ENCODE measurements at places on chromosomes 2 and 18. TPM values are rescaled to one million over a fixed set of nuclear protein-coding genes. Genes with fewer than 3 reads are reported as not detected.
A peak's percentile ranks its signal among the peaks of the same experiment; 100 is the strongest.

DNA sequence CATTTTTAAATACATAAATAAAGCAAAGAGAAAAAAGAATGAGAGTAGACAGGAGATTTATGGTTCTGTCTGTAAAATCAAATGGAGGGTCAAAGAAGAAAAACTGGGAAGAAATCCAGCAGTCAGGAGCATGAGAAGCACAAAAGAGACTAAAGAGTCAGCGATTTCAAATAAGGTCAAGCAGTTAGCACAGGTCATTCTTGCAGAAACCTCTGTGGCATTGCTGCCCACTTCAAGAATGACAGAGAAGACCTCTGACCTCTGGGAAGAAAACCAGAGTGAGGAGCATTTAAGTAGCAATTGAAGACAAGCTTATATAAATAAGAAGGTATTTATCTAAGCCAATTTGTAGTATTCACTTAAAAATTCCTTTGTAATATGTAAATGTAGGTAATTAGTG, 172.0 kb upstream of the SPOPL start:
- no peak for DNase-seq

DNA sequence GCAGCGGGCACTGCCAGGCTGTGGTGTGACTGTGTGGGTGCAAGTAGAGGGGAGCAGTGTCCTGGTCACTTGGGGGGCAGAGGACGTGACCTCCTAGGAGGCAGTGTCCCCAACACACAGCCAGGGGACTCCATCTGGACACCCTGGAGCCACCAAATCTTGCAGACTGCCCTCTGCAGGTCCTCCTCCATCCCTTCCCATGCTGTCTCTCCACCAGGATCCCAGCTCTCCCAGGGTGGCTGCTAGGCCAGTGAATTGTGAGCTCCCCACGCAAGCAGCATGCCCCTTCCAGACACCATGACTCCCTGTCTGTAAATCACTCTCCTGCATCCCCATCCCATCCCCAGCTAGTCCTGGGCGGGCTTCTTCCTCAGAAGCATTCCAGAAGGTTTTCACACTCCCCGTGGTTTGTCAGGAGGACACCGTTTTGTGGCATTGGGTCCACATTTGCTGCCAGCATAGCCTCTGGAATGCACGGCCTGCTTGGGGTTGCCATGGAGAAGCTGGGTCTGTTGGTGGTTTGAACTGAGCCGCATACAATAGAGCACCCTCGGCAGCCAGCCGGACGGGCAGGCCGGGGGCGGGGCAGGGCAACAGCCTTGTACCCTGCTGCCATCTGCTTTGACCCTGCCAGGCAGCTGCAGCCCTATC, 210.7 kb downstream of the KLHL29 start:
- no peak for DNase-seq

GRCh38 chr2:165055082-165055851, 99.9 kb upstream of the SLC38A11 start:
- DNase-seq, result no peak

- peak; percentile 56 for DNase-seq
These were observed 6.3 kb downstream of the SNORC start for GRCh38 chr2:232876161-232876977.

The CRYGC gene
- not detected for total RNA-seq

DNA sequence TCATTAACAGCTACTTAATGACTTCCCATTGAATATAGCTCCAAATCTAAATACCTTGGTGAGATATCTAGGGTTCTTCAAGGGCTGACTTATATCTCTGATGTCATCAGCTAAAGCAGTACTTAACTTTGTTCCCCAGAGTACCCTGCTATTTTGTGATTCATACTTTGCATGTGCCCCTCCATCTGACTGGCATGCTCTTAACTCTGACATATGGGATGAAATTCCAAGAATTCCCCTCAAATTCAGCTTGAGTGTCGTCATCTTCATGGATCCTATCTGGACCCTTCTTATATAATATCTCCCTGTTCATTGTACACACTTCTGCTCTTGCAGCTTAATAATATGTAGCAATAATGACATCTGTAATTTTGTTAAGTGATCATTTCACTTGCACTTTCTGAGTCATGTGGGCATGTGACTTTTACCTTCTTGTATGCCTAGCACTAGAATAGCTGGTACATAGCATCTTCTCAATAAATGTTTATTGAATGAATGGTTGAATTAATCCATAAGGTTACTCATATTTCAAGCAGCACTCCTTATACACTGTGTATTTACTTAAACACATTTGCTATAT, 172.9 kb downstream of the WDR7 start:
- DNase-seq, result no peak

DNA sequence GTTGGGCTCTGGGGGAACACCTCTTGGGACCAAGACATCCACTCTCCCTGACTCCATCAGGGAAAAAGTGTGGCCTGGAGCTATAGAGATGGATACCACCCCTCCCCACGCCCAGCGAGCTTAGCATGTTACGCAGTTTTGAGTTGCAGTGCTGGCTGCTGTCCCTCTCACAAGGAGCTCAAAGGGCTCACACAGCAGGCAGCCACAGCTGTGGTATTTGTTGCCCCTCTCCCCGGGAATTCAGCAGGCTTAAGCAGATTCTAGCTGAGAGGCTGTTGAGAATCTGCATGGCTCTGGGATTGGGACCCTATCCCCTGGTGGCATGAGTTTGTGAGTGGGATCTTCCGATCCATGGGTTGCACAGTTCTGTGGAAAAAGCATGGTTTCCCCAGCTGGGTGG, 673.1 kb upstream of the FSHR start:
- DNase-seq, result no peak

DNA sequence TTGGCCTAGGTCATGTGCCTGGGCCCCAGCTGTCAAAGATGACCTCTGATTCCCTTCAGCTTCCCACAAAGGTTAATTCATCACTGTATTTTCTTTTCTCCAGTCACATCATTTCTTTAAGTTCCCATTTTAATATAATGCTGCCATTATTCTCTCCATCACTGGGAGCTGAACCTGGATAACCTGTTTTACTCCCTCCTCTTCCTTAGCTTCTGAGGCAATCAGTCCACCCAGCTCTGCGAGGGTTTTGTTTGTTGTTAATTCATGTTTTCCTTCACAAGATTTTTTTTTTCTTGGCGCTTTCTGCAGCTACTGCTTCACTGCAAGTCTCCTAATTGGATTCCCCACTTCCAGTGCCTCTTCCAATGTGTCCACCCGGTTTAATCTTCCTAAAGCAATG, 5.1 kb upstream of the EML4 start:
- DNase-seq, result no peak

The KIF3C gene
- 4.0 TPM for total RNA-seq

The MEP1B gene
- total RNA-seq, result 4.6 TPM

GRCh38 chr2:237354892-237355291, 59.1 kb downstream of the COL6A3 start:
- DNase-seq, result no peak

The ALPI gene
- 27.1 TPM for total RNA-seq

GRCh38 chr2:16717477-16717876, 51.8 kb upstream of the CYRIA start:
- no peak for DNase-seq

- DNase-seq, result no peak
These were observed 206.2 kb downstream of the SRBD1 start for GRCh38 chr2:45404807-45405297.

- DNase-seq, result no peak
These were observed 45.1 kb upstream of the HPCAL1 start for GRCh38 chr2:10257500-10258147.

The DUSP2 gene
- total RNA-seq, result 1.6 TPM

DNA sequence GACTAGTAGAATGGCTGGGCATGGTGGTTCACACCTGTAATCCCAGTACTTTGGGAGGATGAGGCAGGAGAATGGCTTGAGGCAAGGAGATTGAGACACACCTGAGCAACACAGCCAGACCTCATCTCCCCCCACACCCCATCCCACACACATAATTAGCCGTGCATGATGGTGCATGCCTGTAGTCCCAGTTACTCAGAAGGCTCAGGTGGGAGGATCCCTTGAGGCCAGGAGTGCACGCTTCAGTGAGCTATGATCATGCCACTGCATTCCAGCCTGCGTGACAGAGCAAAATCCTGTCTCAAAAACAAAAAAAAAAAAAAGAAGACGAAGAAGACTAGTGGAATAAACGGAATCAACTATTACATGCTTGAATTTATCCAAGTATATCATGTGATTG, 150.0 kb downstream of the STK39 start:
- no peak for DNase-seq

The NEU2 gene
- total RNA-seq, result not detected

GRCh38 chr18:67451960-67452359, 64.6 kb downstream of the DSEL start:
- DNase-seq, result no peak

GRCh38 chr18:76386886-76387285, 108.2 kb downstream of the ZNF516 start:
- no peak for DNase-seq

- DNase-seq, result no peak
These were observed 83.6 kb upstream of the BCL2L11 start for GRCh38 chr2:111037128-111037527.

The MOGAT1 gene
- total RNA-seq, result 0.24 TPM

GRCh38 chr2:172246649-172247048, 143.9 kb upstream of the DLX2 start:
- no peak for DNase-seq

GRCh38 chr18:68441241-68441640, 273.7 kb downstream of the TMX3 start:
- no peak for DNase-seq

GRCh38 chr2:201975434-201975833, 58.2 kb upstream of the FZD7 start:
- no peak for DNase-seq

The CREG2 gene
- total RNA-seq, result not detected

The FSHR gene
- not detected for total RNA-seq

DNA sequence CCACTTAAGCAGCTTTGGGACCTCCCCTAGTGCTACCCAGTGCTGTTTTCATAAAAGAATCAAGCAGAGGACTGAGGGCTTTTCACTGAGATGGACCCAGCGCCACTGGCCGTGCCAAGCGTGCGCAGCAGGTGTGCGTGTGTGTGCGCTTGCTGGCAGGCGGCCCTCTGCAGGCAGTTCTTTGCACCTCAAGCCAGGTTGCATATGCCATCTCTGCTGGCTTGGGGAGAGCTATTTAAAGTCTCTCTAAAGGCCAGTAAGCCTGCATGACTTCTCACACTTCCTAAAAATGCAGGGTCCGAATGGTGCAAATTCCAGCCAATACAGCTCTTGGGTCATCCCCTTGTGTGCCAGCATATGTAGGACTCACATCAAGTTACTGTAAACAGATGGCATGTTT, 255.5 kb downstream of the RNF152 start:
- DNase-seq, result peak; percentile 67

GRCh38 chr18:21167641-21168377, 56.2 kb upstream of the ROCK1 start:
- peak; percentile 59 for DNase-seq

DNA sequence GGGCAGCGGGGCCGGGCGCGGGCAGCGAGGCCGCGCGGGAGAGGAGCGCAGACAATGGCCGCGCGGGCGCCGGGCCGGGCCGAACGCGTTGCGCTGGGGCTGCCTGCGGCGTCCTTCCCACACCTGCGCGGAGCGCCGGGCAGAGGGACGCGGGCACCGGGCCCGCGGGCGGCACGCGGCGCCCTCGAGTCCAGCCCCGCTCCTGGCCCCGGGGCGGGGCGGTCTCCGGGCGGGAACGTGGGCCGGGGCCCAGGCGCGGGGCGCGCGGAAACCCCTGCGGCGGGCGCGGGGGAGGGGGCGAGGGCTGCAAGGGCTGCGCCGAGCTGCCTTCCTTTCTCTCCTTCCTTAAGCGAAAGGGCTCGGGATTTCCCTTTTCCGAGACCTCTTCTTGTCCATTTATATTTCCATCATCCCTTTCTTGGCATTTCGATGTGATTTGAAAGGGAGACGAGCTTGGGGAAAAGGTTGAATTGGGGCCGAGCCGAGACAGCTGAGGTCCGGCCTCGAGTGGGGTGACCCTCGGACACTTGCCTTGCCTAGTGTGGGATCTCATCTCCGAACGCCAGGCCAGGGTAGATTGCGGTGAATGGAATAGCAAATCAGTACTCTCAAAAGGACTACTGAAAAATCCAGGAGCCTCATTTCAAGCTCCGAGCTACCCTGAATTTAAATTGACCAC, 676 bp downstream of the KLHL23 start:
- peak; percentile 31 for DNase-seq

DNA sequence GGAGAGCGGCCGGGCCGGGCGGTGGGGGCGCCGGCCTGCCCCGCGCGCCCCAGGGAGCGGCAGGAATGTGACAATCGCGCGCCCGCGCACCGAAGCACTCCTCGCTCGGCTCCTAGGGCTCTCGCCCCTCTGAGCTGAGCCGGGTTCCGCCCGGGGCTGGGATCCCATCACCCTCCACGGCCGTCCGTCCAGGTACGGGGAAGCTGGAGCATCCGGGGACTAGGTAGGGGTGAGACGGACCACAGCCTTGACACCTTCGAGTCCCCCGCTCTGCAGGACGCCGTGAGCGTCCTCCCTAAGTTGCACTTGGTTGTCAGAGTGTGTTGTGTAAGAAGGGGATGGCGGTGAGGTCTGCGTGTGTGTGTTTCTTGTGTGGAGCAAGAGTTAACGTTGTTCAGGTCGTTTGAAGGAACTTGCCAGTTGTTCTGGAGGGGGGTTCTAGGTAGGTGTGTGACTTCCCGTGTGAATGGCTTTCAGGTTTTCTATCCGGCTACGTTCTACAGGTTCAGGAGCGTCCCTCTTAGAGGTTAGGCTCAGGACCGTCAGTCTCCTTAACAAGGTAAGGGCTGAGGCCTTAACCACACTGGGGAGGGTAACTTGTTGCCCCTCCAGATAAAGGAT, 393 bp downstream of the IL1R1 start:
- DNase-seq, result no peak

The ADD2 gene
- total RNA-seq, result 1.1 TPM

The ACKR3 gene
- 3.5 TPM for total RNA-seq

The FAM124B gene
- 0.37 TPM for total RNA-seq

GRCh38 chr2:46097714-46098480, 199.3 kb upstream of the EPAS1 start:
- peak; percentile 75 for DNase-seq

DNA sequence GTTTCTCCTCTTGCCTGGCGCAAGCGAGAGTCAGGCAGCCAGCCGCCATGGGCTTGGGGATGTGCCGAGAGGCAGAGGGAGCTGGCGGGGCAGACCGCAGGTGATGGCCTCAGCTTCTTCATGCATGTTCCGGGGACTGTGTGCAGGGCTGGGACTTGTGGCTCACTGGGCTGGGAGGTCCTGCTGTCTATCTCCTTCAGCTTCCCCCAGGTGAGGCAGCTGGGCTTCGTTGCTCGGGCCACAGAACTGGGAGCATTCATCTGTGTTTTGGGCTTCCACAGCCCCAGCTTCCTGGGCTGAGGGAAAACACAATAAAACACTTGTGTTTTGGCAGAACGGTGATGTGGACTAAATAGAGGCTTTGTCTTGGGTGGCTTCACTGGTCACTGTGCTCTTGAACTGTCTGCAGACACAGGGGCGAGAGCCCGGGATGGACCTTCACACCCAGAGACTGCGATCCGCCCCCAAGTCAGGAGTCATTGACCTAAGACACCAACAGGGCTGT, 93.5 kb downstream of the DYSF start:
- no peak for DNase-seq

DNA sequence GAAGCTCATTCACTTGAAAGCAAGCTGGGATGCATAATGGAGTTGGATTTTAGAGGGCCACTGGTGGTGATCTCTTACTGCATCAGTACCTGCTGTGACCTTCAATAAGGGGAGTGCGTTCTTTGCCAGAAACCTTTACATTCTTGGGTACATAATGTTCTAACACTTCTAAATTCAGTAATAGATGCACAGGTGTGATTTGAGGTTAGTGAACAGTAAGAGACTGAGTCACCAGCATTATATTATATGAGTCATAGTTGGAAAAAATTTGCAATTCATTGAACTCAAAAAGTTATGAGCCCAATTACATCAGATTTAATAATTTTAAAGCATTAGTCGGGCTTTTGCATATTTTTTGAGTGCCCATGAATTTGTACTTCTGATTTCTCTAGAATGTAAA, 803.3 kb downstream of the ADCYAP1 start:
- DNase-seq, result no peak

The BUB1 gene
- total RNA-seq, result 47.3 TPM

The HOXD10 gene
- 1.9 TPM for total RNA-seq

The SKA1 gene
- total RNA-seq, result 3.6 TPM
